ENCODE measurements at places on chromosomes 4 and X.

DNA sequence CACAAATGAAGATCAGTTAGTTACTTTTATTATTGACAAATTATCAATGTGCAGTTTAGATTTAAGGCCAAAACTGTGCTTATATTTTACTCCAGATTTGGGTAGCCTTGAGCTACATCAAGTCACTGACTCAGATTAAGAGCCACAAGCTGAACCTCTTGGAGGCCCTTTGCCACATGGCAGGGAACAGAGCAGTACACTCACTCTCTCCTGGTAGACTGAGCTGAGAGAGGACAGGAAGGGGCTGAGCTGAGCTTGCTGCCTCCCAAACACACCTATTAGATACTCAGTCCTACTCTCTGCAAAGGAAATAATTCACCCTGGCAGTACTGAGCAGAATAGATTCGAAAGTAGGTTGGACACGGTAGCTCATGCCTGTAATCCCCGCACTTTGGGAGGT lies 7.8 kb downstream of the STAP1 start:
- DNase-seq = no peak

GRCh38 chr4:182369211-182369610 lies 126.0 kb downstream of the TENM3 start:
- no peak for DNase-seq

GRCh38 chrX:110032534-110033147 lies 29.7 kb downstream of the TMEM164 start:
- DNase-seq = no peak

GRCh38 chr4:130747842-130748241 lies 1651.9 kb downstream of the C4orf33 start:
- DNase-seq = no peak

DNA sequence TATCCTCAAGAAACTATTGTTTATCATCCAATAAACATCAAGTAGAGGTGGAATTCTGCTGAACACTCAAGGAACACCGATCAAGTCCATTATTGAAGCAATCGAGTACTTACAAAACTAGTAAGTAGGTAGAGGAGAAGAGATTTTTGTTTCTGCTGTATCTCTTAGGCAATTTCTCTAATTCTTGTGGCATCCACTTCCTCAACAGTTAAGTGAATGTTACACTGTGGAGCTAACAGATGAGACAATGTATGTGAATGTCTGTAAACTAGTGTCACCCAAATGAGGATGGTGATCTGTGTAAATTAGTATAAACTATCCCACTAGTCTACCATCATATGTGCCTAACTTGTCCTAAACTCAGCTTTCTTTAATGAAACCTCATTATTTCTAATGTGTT lies 261.6 kb downstream of the ARHGAP24 start:
- DNase-seq = peak; percentile 74

DNA sequence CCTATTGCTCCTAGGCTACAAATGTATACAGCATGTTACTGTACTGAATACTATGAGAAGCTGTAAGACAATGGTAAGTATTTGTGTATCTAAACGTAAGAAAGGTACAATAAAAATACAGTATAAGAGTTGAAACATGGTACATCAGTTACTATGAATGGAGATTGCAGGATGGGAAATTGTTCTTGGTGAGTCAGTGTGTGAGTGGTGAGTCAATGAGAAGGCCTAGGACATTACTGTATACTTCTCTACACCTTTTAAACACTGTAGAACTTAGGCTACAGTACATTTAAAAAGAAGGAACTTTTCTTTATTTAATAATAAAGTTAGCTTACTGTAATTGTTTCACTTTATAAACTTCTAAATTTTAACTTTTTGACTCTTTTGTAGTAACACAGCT lies 2603.2 kb downstream of the PCDH7 start:
- no peak for DNase-seq

DNA sequence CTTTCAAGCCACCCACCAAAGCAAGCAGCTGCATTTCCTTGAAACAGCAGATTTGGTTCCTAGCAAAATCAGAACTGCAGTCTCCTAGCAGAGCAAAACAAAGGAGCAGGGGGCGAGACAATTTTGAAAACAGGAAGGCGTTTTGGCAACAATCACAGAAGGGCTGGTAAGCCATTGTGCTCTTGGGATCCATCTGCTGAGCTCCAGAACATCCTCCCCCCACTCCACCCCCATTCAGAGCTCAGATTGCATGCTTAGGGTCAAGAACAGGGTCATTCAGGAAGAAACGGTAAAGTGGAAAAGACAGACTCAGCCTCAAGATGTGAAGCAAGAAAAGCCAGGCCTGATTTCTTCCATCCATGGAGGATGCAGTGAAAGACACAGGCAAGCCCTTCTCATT lies 7.6 kb upstream of the PCDH19 start:
- DNase-seq = no peak

- DNase-seq = no peak
Observed at GRCh38 chrX:131225078-131225477, 64.0 kb downstream of the IGSF1 start.

DNA sequence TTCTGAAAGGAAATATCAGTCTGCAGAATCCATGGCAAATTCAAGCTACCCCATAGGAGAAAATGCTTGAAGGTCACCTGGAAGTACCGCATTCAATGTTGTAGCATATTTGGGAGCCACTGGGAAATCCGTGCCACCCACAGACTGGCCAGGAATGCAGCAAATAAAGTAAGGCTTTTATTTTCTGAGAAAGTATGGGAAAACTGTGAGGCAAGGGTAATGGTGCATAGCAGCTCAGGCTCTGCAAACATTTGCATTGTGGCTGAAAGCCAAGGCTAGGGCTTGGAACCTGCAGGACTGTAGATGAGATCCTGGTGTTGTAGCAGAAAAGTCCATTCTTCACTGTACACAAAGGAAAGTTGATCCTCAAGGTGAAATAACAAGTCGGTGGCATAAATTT lies 450.9 kb upstream of the NR3C2 start:
- no peak for DNase-seq

GRCh38 chr4:105147016-105147552 lies 408 bp downstream of the TET2 start:
- no peak for DNase-seq

GRCh38 chrX:147637190-147637589 lies 274.5 kb upstream of the FMR1 start:
- DNase-seq = no peak

DNA sequence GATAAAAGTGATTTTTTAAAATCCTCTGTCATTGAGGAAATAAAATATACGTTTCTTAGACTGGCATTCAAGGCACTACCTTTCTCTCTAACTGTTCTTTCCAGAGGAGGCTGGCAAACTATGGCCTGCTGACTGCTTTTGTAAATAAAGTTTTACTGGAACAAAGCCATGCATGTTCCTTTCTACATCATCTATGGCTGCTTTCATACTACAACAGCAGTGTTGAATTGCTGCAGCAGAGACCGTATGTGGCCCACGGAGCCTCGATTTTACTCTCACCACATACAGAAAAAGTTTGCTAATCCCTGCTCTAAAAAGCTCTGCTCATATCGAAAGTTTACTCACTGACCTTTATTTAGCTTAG lies 20.2 kb downstream of the SETD7 start:
- no peak for DNase-seq

DNA sequence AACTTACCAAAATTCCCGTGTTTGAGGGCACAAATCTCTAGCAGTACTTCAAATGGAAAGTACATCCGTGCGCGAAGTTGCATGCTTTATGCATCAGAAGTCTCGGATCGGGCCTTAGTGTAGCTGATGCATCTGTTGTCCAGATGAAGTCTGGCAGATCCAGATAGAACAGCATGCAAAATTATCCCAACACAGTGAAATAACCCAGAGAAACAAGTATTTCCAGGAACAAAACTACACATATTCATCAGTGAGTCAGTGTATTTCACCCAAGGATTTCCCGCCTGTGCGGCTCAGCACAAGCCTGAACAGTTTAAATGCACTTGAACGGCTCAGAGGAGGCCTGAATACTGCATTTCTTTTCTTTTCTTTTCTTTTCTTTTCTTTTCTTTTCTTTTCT lies 27.4 kb upstream of the CLDN24 start:
- DNase-seq = no peak
